ENCODE measurements at places on chromosomes 5 and 9. TPM values are rescaled to one million over a fixed set of nuclear protein-coding genes. Genes with fewer than 3 reads are reported as not detected.

GRCh38 chr9:108486831-108487230 lies 369.0 kb downstream of the ACTL7B start:
- no peak for DNase-seq
- H3K27me3 ChIP-seq: no peaks in the 10 kb centered on the region
- H3K36me3 ChIP-seq: no peaks in the 10 kb centered on the region
- H3K27ac ChIP-seq: no peak overlapping the region
- no peaks in the 10 kb centered on the region for H3K4me1 ChIP-seq

TMC1 gene
- total RNA-seq: 2.9 TPM

DNA sequence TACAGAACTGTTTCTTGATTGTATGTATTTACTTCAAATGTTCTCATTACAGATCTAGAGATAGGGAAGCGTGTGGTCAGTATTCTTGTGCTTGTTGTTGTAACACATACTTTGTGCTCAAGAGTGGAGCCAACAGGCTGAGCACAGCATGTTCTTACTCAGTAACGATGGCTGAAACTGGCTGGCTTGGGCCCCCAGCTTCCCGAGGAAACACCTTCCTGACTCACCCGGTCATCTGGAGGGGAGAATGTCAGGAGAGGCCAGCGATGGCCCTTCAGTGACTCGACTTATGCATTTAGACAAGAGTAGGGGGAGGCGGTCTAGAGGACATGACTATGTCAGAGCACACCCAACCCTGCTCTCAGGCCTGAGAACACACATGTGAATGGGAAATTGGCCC lies 25.6 kb downstream of the ZNF474 start:
- DNase-seq: peak; percentile 80
- H3K27ac ChIP-seq: peak overlapping the region; percentile 69
- H3K36me3 ChIP-seq: no peaks in the 10 kb centered on the region
- peaks cover 15% of the 10 kb centered on the region for H3K4me1 ChIP-seq
- H3K27me3 ChIP-seq: no peaks in the 10 kb centered on the region

SLCO6A1 gene
- total RNA-seq: not detected

WWC1 gene
- total RNA-seq: 0.36 TPM

DNA sequence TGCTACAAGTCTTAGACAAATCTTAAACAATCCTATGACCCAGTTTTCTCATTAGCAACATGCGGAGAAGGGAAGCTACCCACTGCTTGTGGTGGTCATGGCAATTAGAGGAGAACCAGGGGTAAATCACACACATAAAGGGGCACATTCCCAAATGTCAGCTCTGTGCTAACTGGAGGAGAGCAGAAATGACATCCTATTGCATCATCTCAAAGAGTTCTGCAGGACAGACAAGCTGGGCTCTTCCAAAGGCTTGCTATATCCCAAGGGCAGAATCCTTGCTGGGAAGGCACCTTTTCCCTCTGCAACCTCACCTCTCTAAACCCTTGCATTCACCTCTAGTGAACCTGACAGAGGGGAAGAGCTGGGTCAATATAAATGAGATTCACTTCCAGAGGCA lies 17.0 kb upstream of the WWC1 start:
- H3K4me1 ChIP-seq: no peaks in the 10 kb centered on the region
- no peaks in the 10 kb centered on the region for H3K36me3 ChIP-seq
- H3K4me3 ChIP-seq: no peak overlapping the region
